Amygdala (tissue), 56 donors: ENCODE measurements at places on chromosomes 11 and 22.

DNA sequence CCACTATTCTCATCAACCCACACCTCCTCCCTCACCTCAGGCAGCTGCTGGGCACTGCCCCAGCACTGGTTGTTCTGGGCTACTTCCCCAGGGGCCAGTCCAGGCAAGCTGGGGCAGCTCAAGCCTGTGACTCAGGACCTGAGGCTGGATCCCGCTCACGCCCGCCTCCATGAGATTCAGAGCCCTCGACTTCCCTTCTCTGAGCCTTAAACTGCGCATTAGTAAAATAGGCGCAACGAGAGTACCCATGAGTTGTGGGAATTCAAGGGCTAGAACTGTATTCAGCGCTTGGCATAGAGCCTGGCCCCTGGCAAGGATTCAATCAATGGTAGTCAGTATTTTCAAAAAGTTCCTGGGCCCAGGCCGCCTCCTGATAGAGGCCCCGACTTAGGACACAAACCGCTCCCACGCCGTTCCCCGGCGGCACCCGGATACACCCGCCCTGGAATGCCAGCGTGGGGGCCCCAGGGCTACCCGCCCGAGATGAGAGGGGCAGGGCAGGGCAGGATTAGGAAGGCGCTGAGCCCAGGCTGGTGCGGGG is 723 bp upstream of the CD82 start:
- DNase-seq: no peak

DNA sequence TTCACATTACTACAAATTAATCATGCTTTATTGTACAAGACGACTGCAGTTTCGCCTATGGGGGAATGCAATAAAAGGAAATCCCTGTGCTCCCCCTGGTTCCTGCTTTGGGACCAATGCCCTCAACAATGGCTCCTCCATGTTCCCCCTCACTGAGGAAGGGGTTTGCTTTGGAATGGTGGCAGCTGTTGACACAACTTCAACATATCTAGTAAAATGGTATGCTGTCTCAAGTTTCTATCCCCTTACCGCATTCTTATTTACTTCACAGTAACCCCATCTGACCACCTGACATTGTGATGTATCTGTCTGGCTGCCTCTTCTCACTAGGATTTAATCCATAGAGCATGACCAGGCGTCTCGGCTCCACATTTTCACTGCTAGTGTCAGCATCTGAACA is 48.8 kb downstream of the PIWIL3 start:
- no peak for DNase-seq

- DNase-seq: no peak
Observed at GRCh38 chr22:48478124-48478523, 1349.5 kb downstream of the BRD1 start.

DNA sequence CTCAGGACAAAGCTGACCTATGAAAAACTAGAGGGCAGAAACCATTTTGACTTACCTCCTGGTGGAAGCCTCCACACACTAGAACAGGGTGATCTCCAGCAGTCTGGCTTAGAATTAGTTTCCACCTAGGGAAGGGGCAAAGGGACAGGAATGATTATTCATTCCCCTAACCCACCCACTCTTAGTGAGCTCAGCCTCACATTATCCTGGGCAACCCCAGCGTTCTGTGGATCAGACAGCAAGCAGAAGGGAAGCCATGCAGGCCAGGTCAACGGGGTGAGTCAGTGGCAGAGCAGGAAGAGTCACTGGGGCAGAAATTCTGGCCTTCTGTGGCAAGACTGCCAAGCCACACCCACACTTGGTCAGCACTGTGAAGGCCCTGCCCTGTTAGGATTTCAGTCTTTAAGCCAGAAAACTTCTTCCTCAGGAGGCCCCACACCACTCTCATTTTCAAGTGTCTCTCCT is 10.5 kb downstream of the NUMA1 start:
- peak; percentile 26 for DNase-seq

GRCh38 chr11:94325681-94326080 is 21.3 kb downstream of the IZUMO1R start:
- DNase-seq: no peak

DNA sequence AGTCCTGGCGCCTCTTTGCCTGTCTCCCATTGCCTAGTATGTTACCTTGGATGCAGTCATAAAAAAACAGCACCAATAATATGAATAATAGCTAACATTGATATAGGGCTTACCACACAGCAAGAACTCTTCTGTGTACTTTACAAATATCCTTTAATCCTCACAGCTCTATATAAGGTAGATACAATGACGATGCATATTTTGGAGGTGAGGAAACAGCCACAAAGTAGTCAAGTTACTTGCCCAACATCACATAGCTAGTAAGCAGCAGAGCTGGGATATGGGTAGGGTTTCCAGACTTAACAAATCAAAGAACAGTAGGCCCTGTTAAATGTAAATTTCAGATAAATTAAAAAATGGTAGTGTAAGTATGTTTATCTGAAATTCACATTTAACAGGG is 128.8 kb downstream of the ST3GAL4 start:
- no peak for DNase-seq

DNA sequence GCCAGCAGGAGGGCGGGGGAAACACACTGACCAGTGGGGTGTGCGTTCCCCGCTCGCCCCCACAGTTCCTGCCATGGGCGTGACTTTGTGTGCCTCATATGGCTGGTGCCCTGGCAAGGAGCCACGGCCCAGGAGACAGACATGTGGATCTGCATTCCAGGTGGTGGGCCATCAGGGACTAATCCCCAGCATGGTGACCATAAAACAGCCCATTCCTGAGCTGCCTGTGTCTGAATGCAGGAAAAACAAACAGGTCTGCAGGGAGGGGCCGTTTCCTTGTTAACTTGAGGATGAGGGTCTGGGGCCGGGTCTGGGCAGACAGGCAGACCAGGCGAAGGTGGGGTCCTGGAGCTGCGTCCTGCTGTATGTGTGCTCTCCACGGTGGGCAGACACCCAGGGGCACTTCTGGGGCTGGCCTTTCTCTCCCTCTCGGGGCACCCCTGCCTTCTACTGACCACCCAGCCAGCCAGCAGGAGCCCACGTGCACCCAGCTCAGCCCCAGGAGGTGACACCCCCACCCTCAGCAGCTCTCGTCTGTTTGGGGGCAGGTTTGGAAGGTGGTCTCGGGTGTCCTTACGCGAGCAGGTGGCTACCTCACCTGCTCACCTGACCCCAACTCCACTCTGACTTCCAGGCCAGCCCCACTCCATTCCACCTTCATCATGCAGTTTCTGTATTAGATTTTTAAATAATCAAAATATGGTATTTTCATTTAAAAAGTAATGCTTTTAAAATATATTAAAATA is 120.3 kb downstream of the KCNQ1OT1 start:
- DNase-seq: no peak

GRCh38 chr11:102429691-102430090 is 22.9 kb downstream of the TMEM123 start:
- no peak for DNase-seq

DNA sequence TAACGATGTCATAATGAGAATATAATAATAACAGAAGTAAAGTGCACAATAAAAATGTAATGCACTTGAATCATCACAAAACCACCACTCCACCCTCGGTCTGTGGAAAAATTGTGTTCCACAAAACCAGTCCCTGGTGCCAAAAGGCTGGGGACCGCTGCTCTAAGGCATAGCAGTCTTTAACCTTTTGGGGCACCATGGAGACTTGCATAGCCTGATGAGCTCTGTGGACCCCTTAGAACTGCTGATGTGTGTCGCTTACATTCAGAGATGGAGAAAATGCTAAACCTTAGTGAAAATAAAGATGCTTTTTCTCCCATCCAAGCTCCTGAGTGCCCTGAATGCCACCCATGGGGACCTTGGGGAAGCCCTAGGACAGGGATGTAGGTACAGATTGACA is 87.6 kb upstream of the SEPTIN5 start:
- no peak for DNase-seq

GRCh38 chr11:13680501-13681264 is 12.2 kb downstream of the FAR1 start:
- DNase-seq: no peak

- no peak for DNase-seq
Observed at GRCh38 chr11:122852074-122852795, 13.9 kb downstream of the CRTAM start.

DNA sequence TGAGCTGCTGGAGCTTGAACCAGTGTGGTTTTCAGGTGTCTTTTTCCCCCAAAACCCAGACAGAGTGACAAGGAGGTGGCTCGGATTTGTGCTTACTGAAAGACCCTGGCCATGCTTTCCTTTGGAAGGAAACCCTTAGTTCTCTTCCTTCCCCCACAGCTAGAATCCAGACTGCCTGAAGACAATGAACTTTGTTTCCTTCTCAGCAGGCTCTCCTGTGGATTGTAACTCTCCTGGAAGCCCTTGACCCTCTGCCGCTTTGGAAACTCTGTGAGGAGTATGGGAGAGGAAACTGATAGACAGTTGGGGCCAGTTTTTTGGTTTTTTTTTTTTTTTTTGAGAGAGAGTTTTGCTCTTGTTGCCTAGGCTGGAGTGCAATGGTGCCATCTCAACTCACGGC is 62.1 kb upstream of the SESN3 start:
- no peak for DNase-seq

DNA sequence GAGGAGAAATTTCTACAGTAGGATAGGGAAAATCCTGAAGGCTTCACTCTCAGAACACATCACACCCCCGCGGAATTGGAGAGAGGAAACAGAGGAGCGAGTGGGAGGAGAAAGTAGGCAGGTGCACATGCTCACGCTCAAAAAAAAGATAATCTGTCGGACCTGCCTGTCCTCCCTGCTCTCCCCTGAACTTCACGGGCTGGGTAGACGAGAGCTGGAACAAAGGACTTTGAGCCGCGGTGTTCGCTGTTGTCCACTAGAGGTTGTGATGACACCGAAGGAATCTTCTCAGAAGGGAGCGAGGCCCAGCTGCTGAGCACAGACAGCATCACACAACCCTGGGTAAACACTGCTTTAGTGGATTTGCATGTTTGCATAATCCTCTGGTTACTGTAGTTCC is 5.0 kb downstream of the SEZ6L start:
- DNase-seq: no peak
